ENCODE measurements at places on chromosomes 12 and 14.

DNA sequence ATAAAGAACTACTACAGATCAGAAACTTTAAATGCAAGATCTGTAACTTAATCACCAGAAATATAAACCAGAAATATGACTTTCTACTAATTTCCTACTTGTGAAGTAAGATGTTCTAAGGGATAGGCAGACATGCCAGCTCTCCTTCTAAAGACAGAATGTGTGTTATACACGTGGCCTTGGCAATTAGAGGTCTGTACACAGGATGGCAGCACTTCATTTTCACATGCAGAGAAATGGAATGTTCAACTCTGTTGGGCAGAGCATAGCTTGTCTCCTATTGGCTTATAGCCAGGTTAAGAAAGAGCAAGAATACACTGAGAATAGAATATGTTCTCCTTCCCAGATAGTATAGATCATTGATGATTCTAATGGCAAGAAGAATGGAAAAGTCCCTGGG lies 403.8 kb downstream of the DAD1 start:
- DNase-seq: no peak

DNA sequence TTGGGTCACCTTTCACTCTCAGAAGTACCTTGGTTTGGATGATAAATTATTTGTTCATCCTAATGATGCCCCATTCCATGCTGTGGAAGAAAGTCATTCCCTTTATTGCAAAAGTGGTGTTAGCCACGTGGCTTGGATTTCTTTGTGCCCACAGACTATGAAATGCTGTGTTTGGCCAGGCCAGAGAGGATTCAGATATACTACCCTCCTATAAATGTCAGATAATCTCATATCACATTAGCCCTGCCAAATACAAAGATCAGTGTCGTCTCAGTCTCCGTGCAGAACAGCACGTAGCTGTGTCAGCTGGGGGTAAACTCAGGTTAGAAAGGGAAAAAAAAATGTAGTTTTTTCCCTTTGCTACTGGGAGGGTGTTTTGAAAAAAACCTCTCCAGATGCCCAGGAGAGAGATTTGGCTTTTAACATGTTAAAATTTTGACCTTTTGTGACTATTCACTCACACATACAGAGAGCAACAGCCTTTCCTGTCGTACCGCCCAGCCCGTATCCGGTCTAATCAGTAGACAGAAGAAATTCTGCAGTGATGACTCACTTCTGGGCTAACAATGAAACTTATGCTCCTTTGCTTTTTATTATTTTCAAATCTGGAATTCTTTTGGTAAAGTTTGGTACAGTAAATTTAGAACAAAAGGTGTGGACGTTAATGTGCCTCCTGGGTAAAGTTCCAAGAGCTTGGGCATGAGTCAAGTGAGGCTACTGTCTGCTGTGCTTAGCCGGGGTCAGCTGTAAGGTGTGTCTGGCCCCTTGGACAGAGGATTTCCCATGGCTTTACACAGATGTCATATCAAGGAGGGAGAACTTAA lies 8.5 kb upstream of the PTPRB start:
- DNase-seq: peak; percentile 86

- no peak for DNase-seq
Measured at GRCh38 chr14:32706721-32707519, 231.8 kb upstream of the NPAS3 start.

DNA sequence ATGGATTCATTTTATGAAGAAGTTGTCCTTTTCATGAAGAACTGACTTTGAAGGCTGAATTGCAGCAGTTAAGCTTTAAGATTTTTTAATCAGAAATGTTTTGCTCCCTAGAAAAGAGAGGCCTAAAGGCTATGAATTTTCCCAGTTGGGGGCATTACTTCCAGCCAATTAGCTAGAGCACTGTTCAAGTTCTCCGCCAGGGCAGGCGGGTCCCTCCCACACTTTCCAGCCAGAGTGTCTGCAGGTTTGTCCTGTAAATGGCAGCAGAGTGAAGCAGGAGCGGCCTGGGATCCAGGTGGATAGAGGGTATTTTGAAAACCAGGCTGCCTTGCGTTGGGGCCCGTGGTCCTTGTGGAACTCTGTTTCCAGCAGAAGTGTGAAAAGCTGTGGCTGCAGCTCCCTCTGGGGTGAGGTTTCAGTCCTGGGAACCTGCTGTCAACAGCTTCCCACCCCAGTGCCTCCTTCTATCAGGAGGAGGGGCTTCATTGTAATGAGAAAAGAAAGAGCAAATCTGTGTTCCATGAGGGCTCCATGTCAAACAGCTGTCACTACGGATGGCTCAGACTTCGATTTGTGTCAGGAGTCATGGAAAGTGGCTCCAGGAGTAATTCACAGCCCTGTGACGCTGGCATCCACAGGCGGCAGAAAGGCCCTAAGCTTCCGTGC lies 210.7 kb upstream of the TMEM132C start:
- DNase-seq: no peak

GRCh38 chr14:26008290-26008689 lies 589.5 kb downstream of the NOVA1 start:
- DNase-seq: no peak

GRCh38 chr14:42869681-42870080 lies 1263.0 kb downstream of the LRFN5 start:
- DNase-seq: no peak

DNA sequence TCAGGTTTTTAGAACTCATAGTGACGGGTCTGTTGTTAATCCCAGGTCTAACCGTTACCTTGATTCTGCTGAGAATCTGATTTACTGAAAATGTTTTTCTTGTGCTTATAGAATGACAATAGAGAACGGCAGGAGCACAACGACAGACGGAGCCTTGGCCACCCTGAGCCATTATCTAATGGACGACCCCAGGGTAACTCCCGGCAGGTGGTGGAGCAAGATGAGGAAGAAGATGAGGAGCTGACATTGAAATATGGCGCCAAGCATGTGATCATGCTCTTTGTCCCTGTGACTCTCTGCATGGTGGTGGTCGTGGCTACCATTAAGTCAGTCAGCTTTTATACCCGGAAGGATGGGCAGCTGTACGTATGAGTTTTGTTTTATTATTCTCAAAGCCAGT lies 34.4 kb downstream of the PSEN1 start:
- DNase-seq: no peak

- DNase-seq: no peak
Measured at GRCh38 chr14:91509083-91509877, 830 bp downstream of the PPP4R3A start.

DNA sequence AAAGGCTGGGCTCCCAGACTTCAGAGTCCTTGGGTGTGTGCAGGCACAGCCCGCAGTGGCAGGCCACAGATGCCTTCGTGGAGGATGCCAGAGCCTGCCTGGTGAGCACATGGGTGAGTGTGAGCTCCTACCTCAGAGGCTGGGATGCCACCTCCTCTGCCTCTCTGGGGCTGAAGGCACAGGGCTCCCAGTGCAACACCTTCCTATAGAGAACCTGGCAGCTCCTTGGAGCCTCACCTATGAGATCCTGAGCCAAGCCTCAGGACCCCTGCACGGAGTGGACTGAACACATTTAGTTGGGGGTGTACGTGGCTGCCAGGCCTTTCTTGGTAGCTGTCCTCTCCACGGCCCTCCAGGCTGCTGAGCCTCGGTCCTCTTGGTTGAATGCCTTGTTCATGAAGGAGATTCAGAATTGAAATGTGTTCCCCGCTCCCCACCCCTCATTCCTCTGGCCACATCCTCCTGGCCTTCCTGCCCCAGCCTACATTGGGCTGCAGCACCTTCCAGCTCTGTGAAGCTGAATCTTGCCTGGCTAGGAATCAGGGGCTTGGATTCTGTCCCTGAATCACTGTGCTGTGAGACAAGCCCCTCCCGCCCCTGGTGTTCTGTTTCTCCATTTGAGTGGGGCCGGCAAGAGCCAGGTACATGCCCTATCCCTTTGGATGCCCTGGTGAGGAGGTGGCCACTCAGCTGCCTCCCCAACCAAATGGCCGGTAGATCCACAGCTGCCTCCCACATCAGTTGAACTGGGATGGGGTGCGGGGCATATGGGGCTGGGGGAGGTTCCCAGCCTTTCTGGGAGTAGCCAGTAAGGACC lies 38.7 kb upstream of the TRAF3 start:
- no peak for DNase-seq

DNA sequence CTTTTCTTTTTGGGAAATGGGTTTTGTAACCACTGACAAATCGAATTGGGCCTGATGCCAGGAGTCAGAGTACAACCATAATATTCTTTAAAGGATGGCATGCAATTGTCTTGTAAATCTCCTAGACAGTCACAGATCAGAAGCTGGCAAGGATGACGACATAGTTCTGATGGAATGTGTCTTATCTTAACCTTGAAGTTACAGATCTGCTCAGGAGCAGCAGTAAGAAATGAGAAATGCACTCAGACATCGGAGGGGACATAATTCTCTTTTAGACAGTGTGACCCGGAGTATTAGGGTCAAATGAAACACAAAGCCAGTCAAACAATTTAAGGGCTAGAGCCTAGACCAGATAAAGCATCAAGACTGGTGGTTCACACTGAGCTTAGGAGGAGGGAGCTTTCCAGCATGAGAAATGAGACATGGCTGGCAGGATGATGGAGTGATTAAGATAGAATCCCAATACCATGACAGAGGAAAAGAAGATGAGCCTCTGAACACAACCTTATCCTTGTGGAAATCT lies 17.5 kb downstream of the CBX5 start:
- DNase-seq: peak; percentile 71

- no peak for DNase-seq
Measured at GRCh38 chr12:86283620-86284019, 27.4 kb upstream of the MGAT4C start.

- DNase-seq: no peak
Measured at GRCh38 chr14:105495990-105496830, 5.2 kb downstream of the TEDC1 start.

- DNase-seq: no peak
Measured at GRCh38 chr12:6570264-6570887, 2.3 kb upstream of the NOP2 start.

GRCh38 chr14:94663538-94663937 lies 51.3 kb downstream of the SERPINA3 start:
- no peak for DNase-seq

GRCh38 chr14:95402578-95402977 lies 82.9 kb upstream of the CLMN start:
- DNase-seq: no peak

GRCh38 chr12:105474672-105475071 lies 144.2 kb downstream of the C12orf75 start:
- DNase-seq: peak; percentile 62

DNA sequence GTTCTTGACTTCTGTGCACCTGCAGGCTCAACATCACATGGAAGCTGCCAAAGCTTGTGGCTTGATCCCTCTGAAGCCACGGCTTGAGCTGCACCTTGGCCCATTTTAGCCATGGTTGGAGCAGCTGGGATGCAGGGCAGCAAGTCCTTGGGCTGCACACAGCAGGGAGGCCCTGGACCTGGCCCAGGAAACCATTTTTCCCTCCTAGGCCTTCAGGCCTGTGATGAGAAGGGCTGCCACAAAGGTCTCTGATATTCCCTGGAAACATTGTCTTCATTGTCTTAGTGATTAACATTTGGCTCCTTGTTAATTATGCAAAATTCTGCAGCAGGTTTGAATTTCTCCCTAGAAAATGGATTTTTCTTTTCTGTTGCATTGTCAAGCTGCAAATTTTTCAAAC lies 394.1 kb upstream of the FAR2 start:
- no peak for DNase-seq

DNA sequence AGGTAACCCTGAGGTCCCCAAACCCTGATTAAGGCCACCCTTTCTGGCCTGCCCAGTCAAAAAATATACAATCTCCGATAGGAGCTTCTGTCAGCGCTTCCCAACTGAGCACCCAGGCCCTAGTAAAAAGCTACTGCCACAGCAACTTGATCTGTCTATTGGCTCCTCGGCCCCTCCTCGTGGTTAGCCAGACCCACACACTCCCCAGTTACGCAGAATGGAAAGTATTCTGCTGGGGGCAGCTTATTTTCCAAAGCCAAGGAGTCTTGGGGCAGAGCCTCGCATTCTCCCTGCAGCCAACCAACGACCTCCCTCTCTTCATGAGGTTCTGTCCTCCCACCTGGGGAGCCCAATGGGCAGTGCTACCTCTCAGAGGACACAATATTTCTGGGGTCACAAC lies 32.1 kb downstream of the FMNL3 start:
- DNase-seq: no peak

GRCh38 chr12:127500512-127501035 lies 766.4 kb upstream of the TMEM132C start:
- DNase-seq: no peak

GRCh38 chr12:79329933-79330332 lies 360.8 kb downstream of the PAWR start:
- DNase-seq: peak; percentile 23

DNA sequence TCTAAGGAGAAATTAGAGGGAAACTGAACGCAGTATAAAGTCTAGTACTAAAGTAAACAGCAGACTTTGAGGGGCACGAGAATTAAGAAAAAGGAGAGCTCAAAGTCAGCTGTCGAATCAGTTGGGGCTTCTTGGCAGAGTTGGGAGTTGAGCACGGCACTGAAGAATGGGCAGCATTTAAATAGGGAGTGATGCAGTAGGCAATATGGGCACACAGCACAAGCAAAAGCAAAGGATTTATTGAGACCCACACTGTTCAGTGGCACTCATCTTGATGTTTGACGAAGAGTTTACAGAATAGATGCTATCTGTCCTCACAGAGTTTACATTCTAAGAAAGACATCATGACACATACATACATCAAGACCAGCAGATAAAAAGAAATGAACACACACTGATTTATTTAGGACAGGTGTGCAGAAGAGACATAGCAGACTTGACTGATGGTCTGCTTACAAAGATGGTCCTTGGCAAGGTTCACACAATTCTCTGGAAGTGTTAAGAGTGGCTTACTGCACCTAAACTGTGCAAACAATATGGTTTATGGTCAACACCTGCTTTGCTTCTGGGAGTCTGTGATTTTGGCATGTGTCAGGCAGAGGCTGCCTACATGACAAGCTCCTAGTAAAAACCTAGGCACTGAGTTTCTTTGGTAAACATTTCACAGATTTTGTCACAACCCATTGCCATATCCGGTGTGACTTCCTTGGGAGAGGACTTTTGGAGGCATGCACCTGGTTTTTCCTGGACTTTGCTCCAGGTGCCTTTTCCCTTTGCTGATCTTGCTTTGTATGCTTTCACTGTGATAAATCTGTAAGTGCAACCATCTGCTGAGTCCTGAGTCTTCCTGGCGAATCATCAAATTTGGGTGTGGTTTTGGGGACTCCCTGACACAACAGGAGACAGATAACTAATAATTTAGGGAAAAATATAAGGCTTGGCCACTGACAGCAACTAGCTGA lies 26.3 kb downstream of the ALKBH1 start:
- peak; percentile 41 for DNase-seq

DNA sequence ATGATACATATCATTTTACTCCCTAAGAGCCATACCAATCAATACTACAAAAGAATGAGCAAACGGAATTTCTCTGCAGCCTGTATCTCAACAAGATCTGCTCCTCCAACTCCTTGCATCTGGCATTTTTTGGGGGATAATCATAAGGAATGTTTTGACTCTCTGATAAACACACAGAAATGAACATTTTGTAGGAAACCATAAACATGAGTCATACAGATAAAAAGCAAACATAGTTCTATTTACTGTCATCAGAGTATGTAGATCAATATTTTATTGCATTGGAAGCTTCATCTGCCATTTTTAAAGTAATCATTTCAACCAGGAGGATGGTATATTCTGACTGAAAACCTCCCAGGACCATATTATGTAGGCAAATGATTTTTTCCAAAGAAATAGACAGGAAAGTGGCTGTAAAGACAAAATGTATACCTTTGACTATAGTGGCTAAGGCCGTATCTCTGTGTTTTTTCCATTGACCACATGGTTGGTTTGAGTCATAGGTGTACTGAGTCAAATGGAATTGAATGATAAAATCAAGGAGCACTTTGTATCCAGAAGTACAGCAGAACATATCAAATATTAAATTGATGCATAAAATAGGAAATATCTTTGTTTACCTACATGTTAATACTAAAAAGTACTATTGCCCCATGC lies 32.4 kb upstream of the CD69 start:
- peak; percentile 43 for DNase-seq

Measured in HFFc6 (cell line).